ENCODE measurements at places on chromosomes 11 and 22.

- no peak for DNase-seq
These were observed 390.6 kb downstream of the DYNC2H1 start for GRCh38 chr11:103499710-103500340.

- DNase-seq = peak; percentile 17
These were observed 728 bp downstream of the DCUN1D5 start for GRCh38 chr11:103091064-103091800.

DNA sequence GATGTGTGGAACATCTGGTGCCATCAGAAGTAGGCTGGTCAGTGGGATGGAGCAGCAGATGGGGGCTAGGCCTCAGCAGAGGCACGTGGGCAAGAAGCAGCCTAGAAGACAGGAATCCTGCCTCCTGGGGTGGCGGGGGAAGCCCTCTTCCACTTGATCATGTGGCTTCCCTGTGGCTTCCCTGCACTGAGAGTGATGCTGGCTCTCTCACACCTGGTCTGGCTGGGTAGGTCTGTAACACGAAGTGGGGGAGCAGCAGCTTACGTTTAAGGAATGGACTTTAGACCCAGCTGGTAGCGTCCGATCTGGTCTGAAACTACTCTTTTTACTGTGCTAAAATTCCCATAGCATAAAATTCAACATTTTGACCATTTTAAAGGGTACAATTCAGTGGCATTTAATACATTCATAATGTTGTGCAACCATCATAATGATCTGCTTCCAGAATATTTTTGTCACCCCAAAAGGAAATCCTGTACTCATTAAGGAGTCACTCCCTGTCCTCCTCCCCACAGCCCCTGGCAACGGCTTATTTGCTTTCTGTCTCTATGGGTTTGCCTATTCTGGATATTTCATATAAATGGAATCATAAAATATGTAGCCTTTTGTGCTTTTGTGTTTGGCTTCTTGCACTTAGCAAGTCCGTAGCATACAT lies 21.7 kb downstream of the PTPN5 start:
- DNase-seq = no peak

- no peak for DNase-seq
These were observed 559.7 kb downstream of the JRKL start for GRCh38 chr11:96949464-96949863.

- DNase-seq = no peak
These were observed 74.5 kb upstream of the CSNK2A3 start for GRCh38 chr11:11427542-11427941.

Data from CD4-positive, alpha-beta T cell treated with Interleukin-6 at 100 ng/mL for 8 hours (primary cell).